Hematopoietic multipotent progenitor cell treated with erythropoietin and hydrocortisone succinate and interleukin-3 and kit ligand, for 8 days (in vitro differentiated cells): ENCODE measurements at places on chromosomes 2 and 18.

GRCh38 chr2:211281430-211282073 lies 725.2 kb downstream of the CPS1 start:
- DNase-seq = no peak

- DNase-seq = no peak
Measured at GRCh38 chr2:239879423-239880084, 145.6 kb downstream of the NDUFA10 start.

DNA sequence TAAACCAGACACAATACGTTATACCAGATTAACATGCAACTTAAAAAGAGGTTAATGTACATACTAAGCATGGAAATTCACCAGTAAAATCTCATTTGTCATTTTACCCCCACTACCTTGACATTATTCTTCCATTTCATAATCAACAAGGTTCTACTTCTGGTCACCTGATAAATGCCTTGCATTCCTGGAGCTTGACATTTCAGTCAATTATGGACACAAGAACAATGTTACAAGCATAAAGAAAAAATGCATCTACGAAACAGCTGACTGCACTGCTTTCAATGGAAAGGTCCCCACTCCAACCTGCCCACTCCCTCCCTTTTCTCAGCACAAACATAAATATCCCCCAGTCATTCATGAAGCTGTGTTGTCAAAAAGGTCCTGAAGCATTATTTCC lies 31.4 kb downstream of the ARL5A start:
- DNase-seq = no peak

GRCh38 chr2:152034257-152034801 lies 64.5 kb downstream of the CACNB4 start:
- DNase-seq = no peak

DNA sequence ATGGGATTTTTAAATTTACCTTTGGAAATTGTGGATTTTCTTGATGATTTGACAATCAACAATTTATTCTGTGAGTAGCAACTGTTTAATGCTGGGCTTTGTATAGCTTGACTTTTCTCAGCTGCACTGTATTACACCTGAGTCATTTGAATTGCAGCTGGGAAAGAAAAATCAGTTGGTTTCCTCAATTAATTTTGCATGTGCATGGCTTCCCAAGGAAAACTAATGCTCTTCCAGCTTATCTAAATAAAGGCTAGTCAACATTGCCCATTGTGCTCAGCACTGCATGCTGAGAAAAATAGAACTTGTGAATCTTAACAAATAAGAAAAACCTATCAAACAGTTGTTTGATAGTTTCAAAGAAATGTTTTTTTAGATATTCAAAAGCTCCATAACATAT lies 268.3 kb upstream of the CDH20 start:
- DNase-seq = no peak

DNA sequence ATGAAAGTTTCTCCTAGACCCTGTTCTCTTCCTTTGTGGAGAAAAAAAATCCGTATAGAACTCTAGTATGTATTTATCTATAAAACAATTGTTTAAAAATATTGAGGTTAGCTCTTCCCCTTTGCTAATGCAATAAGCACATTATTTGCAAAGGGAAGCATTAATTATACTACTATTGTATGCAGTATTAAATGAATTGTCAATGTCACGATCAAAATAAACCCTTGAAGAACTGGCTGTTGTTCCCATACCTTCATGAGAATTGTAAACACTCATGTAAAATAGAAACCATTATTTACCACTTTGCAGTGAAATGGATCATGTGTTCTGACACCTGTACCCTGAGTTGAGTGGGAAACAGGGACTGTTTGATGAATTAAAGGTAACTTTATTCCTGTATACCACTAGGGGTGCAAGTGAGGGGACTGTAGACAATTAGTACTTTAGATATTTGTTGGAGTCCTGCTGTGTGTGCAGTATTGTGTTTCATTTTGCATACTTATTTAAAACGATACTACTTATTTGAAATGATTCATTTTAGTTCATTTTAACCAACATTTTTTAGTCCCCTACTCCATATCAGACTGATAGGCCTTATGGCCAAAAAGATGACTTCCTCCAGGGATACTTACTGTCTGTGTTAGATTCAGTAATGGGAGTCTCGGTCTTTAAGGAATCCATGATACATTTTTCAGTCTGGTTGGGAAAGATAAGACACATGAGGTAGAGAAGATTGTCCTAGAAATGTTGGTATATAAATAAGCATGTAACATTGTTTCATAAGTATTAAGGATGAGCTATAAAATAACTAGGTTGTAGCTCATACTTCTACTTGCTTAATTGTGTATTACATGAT lies 7.9 kb downstream of the PKP4 start:
- peak; percentile 55 for DNase-seq

DNA sequence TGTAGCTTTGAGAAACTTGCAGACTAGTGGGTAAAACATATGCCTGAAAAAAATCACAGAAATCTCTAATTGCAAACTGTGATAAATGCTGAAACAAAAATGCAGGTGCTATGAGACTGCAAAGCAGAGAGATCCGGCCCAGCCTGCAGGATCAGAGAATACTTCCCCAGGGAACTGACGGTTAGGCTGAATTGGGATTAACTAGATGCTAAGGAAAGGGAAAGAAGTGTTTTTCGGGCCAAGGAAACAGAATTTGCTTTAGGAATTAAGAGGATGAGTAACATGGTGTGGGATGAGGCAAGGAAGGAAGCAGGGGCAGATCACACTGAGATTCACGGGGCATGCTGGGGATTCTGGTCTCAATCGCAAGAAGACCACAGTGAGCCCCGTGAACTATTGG lies 71.5 kb downstream of the OSBPL6 start:
- DNase-seq = no peak

GRCh38 chr2:176098366-176099158 lies 1.0 kb upstream of the HOXD12 start:
- DNase-seq = no peak

DNA sequence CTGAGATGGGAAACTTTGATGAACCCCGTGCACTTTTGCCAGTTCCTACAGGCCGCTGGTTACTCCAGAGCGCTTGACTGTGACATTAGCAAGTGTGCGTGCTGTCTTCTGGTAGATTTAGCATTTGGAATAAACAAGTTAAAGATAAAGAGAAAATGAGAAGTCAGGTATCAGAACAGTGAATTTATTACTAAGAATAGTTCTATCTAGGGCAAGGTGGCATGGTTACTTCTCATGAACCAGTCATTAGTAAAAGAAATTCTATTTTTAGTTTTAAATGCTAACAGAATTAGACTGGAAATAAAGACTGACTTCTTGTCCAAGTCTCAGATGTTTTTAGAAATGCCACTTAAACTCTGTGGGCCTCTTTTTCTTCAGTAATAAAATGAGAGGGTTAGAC lies 204.0 kb upstream of the TPO start:
- DNase-seq = no peak

- DNase-seq = no peak
Measured at GRCh38 chr2:153871231-153872221, at the start of gene GALNT13. Gene GALNT13 (plus strand): TSS chr2:153871922.

GRCh38 chr2:8592736-8593135 lies 89.1 kb upstream of the ID2 start:
- DNase-seq = no peak

GRCh38 chr2:156702541-156702940 lies 266.4 kb downstream of the GPD2 start:
- DNase-seq = peak; percentile 20

- DNase-seq = no peak
Measured at GRCh38 chr2:60318544-60318943, 234.9 kb downstream of the BCL11A start.

DNA sequence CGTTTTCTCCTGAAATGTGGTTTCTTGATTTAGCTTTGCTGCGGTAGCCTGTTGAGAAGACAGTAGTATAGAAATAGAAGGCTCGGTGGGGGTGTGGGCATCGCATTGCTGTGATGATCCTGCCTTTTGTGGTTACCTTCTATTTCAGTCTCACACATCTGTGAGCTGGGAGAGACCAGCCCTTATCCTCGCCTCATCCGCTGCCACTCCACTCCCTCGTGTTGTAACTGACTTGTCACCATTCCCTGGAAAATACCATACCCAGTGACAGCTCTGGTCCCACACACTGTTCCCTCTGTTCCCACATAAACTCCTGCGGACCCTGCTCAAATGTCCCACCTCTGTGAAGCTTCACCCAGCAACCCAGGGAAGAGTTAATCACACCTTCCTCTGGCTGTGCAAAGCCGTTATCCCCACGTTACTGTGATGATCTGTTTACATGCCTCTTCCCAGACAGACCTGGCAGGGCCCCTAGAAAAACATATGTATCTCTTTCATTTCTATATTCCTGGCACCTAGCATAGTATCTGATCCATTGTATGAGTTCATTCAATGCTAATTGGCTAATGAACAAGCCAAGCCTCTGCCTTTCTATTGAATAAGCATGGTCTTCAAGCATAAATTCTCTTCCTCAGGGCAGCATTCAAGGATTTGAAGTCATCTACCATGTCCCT lies 114.6 kb downstream of the MAPK4 start:
- DNase-seq = no peak

GRCh38 chr2:73232403-73233153 lies 461 bp downstream of the PRADC1 start:
- peak; percentile 37 for DNase-seq

- no peak for DNase-seq
Measured at GRCh38 chr2:233811732-233812131, 33.6 kb downstream of the MROH2A start.

- no peak for DNase-seq
Measured at GRCh38 chr18:63588909-63589308, 1.8 kb downstream of the SERPINB13 start.

- peak; percentile 40 for DNase-seq
Measured at GRCh38 chr2:113157118-113157896, 16.5 kb upstream of the PSD4 start.

- peak; percentile 61 for DNase-seq
Measured at GRCh38 chr2:42238644-42239288, 69.6 kb downstream of the EML4 start.

DNA sequence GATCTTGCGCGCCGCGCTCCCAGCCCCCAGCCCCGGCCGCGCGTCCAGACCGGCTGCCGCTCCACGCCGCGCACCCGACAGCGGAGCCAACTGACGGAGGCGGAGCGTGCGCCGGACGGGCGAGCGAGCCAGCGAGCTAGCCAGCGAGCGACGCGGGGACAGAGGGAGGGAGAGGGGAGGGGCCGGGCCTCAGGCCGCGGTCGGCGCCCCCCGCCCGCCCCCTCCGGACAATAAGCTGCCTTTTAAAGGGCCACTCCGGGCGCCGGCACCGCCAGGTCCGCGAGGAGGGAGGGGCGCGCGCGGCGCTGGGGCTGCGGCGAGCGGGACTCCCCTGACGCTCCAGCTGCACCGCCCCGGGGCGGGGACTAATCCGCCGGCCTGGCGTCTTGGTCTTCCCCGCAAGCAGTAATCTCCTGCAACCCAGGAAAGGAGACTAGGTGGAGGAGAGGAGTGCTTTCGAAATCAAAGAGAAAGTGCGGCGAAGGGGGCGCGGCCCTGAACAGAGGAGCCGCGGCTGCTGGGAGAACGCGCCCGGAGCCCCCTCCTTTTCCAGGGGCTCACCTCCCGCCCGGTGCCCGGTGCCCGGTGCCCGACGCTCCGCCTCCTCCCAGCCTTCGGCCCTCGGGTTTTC lies at the start of gene BIN1:
BIN1 (minus strand) TSS at position 164 of the 631 bp plus-strand sequence. CDS start 211 bp downstream, outside the sequence.
- peak; percentile 50 for DNase-seq

DNA sequence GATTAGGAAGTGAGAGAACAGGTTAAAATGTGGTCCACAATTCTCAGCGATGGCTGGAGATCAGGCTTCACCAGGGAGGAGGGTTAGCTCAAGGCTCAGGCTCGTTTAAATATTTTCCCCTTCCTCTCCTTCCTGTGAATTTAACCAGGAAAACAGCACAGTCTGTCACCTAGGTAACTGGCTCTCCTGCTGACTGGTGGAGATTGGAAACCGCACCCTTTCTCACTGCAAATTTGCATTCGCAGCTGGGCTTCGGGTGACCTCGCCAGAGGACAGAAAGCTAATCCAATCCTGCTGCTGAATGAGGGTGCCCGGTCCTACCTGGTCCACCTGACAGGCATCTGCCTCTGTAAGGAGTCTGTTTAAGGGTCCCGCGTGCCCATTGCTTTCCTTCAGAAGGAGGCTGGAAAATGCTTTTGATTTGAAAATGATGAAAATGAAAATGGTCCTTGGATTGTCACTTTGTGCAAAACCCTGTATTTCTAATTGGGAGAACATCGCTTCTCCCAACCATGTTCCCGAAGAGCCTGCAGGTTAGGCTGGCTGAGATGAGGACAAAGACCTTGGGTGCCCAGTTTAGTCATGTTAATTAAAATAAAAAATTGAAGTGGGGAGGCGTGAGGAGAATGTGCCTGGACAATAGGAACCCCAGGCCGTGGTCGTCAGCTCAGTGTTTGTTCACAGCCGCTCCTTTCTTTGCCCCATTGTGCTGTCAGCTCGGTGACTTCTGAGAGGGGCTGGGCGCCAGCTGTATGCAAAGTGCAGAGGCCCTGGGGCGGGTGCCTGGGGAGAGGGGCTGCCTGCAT lies 43.4 kb upstream of the MTCL1 start:
- DNase-seq = no peak

DNA sequence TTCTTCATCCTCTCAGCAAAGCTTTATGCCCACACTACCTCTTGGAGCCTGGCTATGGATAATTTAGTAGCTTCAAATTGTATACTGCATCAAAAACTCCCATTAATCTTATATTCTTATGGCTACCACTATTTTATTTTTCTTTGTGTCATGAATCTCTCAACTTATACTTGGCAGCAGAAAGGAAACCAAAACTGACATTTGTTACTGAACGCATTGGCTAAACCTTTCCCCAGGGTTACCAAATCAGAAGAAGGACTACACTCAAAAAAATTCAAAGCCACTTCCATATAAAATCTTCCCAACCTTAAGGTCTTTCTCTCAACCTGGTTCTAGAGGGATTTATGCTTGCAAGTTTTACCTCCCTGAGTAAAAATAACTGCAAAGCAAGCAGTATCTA lies 97.0 kb upstream of the REG3G start:
- DNase-seq = no peak
